Activated T-cell treated with anti-CD3 and anti-CD28 coated beads, Interleukin-2, amount 50 U/mL, for 1 hour (primary cell): ENCODE measurements at places on chromosomes 5 and 9.

DNA sequence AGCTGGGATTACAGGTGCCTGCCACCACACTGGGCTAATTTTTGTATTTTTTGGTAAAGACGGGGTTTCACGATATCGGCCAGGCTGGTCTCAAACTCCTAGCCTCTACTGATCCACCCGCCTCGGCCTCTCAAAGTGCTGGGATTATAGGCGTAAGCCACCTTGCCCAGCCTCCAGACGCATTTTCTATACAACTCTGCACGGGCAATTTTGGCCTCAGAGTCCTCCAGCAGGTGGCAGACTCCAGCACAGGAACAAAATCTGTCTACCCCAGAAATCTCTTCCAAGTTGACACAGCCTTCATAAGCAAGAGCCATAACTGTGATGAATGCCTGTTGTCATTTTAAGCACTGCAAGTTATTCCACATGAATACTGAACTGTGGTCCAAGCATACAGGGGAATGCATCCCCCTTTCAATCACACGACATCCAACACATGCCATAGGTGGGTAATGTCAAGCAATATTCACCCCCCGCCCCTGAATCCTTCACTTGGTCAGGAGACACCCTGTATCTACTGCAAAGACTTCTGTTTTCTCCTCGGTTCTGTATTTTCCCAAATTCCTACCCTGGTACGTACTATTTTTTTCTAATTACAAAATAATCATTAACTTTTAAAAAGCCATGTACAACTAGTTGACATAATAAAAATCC, 50.8 kb downstream of the ALDH7A1 start:
- peak; percentile 33 for DNase-seq

- DNase-seq = no peak
These were observed 490.5 kb upstream of the SEMA6A start for GRCh38 chr5:117065161-117065560.

DNA sequence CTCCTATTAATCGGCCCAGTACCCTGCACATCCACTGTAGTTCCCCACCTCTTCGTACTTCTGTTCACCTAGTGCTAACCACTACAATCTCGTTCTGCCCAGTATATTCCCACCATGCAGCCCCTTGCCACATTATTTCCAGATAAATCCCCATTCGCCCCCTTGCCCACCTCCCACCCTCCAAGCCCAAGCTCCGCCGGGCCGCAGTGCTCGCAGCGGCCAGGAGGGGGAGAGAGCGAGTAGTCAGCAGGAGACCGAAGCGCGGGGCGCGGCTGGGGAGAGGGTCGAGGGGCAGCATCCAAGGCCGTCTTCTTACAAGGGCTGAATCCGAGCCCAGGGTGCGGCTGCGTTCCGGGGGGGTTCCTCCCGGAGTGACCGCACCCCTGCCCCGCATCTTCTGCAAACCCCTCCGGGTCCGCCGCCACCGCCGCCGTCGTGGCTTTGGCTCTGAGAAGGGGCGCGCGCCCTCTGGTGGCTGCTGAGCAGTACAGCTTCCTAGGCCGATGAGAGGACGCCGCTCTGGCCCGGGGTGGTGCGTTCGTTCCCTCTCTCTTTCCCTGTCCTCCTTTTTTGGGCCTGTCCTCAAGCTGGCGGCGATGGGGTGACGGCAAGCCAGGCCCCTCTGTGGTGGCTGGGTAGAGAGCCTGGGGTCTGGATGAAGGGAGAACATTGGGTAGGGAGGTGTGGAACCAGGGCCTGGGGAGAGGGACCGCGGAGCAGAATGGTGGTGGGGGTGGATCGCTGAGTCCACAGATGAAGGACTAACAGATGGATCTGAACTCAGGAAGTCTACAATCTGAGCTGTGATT, 30.0 kb upstream of the PSD2 start:
- peak; percentile 87 for DNase-seq

GRCh38 chr5:74761241-74761640, 5.7 kb downstream of the GFM2 start:
- DNase-seq = no peak

DNA sequence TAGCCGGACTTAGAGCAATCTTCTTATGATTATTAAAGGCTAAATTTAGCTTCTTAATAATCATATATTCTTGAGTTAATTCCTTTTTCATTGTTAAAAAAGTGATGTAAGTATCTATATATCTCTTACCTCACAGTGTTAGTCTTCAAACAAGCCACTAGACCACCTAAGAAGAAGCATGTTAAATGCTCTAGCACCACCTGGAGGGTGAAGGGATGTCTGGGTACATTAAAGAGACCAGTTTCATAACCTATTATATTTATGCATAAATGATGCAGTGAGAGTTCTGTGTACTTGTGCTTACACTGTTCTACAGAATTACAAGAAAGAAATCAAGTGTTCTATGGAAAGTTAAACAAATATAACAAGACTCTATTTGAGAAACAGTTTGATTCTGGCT, 55.9 kb upstream of the SLCO6A1 start:
- DNase-seq = no peak

DNA sequence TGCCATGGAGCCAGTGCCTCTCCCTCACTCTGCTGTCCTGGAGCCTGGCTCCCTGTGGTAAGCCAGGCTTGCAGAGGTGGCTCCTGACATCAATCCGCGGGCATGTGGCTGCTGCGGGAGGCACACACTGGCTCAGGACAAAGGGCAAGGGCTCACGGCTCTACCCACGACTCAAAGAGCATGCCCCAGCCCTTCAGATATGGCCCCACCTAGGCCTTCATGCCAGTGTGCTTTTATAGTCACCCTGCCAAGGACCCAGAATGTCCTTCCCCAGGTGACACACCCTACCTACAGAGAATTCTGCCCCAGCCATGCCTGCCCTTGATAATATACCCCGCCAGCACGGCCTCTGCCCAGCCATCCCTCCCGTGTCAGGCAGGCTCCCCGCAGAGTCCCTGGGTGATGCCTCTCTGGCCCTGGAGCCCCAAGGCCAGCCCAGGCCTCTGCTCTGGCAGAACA, 1.6 kb downstream of the MGAT4B start:
- DNase-seq = no peak

DNA sequence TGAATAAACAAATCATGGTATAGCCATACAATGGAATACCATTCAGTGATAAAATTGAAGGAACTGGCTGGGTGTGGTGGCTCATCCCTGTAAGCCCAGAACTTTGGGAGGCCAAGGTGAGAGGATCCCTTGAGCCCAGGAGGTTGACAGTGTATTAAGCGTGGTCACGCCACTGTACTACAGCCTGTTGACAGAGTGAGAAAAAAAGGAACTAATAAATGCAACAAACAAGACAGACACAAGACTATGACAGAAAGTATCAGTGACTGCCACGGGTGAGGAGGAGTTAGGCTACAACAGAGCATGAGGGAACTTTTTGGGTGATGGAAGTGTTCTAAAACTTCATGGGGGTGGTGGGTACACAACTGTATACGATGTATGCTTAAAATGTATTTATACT, 2.2 kb downstream of the FNIP1 start:
- no peak for DNase-seq

GRCh38 chr9:100049551-100049950, 49.2 kb downstream of the ERP44 start:
- DNase-seq = no peak

DNA sequence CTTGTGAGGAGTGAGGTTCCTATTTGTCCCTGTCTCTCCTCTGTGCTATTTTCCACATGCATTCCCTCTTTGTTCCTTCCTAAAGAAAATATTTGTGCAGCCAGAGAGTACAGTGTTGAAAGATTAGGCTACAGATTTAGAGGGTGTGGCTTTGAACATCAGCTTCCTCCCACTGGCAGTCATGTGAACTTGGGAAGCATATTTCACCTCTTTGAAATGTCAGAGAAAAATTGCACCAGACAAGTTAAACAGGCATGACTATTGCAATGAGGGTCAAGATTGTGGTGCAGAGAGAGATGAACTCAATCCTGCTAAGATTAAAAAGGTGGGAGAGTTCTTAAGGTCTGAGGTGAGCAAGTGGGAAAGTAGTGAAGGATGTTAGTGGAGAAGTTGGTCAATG, 641.0 kb downstream of the DNAH5 start:
- DNase-seq = no peak

DNA sequence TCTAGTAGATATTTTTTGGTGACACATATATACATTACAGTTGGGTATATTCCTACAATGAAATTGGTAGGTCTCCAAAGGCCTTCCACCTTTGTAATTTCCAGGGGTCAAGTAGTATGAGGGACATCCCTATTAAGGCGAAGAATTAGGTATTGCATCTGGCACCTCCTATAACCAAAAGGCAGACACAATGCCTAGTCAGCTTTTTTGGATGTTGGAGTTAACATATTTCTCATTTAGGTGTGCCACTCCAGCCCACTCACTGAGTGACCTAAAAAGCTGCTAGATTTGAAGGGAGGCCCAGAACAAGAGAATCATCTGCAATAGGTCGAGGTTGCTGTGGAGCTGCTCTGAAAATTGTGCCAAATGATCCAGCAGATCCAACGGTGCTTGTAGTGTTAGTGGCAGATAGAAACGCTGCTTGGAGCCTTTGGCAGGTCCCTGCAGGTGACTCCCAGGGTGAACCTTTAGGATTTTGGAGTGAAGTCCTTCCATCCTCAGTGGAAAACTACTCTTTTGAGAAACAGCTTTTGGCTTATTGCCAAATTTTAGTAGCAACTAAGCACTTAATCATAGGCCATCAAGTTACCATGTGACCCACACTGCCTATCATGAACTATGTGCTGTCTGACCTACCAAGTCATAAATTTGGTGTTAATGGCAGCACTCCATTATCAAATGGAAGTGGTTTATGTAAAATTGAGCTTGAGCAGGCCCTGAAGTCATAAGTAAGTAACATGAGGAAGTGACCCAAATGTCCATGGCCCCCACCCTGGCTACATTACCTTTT, 15.7 kb upstream of the FNIP1 start:
- no peak for DNase-seq

- no peak for DNase-seq
These were observed 187.1 kb downstream of the SPOCK1 start for GRCh38 chr5:137312011-137312410.

DNA sequence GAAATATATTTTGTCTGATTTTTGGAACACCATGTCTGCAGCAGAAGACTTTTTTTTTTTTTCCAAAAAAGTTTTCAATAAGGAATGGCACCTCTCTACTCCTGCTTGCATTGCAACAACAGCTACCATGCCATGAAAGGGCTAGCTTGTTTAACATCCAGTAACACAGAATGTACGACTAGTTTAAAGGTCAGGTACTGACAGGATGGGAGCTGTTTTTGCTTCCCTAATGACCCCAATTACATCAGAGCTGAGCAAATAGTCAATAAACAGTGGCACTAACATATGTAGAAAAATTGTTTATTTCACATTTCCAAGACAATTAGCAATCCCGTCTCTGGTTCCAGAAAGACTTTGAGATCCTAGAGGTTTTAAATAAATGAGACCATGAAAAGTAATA, 693.8 kb downstream of the NR2F1-AS1 start:
- no peak for DNase-seq

DNA sequence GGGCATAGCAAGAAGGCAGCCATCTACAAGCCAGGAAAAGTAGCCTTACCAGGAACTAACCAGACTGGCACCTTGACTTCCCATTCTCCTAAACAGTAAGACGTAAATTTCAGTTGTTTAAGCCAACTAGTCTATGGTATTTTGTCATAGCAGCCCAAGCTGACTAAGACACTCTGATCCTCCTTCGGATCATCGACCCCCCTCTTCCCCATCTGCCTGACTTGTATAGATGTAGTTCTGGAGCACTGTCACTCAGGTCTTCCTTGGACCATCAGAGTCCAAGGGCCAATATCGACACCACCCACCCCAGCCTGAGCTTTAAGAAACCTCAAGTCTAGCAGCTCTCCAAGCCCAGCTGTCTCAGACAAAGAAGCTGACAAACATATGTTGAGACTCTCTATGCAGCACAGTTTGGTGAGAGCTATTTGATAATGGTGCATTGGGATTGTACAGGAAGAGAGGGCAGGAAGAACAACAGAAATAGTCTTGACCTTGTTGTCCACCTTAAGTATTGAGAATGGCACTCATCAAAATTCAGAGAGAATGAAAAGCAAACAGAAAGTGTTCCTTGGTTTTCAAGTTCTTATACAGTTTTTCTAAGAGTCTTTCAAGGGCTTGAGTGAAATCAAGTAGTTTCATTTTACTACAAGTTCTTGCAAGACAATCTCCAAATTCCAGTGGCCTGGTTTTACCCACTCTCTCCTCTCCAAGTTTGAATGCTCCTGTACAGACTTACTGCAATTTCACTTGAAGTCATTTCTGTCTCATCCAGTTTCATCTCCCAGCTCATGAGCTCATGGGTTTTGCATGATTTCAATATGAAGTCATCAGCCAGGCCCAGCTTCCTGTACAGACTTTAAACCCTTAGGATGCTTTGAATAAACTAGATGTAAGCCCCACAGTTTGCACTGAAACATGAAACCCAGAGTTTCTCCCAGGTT, 122.3 kb upstream of the RAI14 start:
- no peak for DNase-seq

- DNase-seq = no peak
These were observed 68.0 kb upstream of the IL7R start for GRCh38 chr5:35788724-35789123.

DNA sequence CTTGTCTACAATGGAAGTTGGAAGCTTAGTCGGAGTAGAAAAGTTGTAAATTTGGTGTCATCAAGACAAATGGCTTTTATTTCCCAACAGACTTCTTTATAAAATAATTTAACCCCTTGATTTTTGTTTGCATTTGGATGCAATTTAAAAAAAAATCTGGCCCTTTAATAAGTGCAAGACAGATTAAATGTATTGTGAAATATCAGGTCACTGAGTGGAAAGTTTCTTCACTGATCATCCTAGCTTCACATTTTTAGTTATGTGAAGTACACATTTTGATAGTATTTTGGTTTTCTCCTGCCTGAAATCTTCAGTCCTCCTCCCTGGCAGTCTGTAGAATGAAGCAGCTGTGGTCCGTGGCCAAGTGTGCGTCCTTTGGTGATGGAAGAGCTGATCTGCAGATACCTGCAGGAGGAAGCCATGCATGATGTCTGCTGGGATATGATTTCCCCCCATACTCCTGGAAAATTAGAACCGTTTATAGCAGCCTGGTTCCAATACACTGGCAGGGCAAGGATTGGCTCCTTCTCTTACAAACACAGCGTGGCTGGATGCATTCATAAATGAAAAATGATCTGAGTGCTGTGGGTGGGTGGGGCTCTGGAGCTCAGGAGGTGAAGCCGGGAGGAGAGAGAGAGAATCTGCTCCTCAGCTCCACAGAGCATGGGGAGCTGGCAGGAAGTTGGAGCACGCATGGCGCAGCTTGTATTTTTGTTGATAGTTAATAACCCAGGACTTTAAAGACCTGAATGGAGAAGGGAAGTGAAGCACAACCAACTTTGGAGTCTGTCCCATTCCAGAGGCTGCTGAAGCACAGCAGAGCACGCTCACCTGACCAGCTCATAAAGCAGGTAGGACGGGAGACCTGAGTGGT, 238.4 kb downstream of the GOLPH3 start:
- DNase-seq = no peak

DNA sequence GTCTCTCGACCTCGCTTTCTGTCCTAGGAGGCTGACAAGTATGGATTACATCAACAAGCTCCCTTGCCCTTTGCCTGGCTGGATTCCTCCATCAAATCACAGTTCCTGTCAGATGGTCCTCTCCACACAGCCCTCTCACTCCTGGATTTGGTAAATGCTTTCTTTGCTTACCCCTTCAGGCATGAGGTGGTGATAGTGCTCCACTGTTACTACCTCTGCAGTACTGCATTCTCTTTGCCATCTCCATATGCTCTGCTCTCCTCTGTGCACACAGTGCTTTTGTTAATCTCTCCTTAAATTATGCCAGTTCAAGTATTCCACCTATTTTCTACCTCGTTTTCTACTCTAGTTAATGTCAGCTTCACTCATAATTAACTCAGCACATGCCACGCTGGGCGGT, 279.2 kb downstream of the DMAC1 start:
- DNase-seq = no peak
